ENCODE measurements at places on chromosomes 1 and 21. TPM values are rescaled to one million over a fixed set of nuclear protein-coding genes. Genes with fewer than 3 reads are reported as not detected.

UMODL1 gene
- total RNA-seq, result not detected

FCGR3A gene
- total RNA-seq, result 0.87 TPM

HS2ST1 gene
- total RNA-seq, result 18.0 TPM

GJB3 gene
- not detected for total RNA-seq

TMEM82 gene
- total RNA-seq, result not detected

RBM11 gene
- 2.8 TPM for total RNA-seq

PCNX2 gene
- 17.3 TPM for total RNA-seq

LRRC53 gene
- total RNA-seq, result not detected

RGS18 gene
- 0.16 TPM for total RNA-seq

ADGRL4 gene
- total RNA-seq, result not detected

KCNH1 gene
- not detected for total RNA-seq

C4BPA gene
- 0.16 TPM for total RNA-seq

LIPI gene
- not detected for total RNA-seq

CYP4B1 gene
- 0.20 TPM for total RNA-seq

SH2D1B gene
- 0.11 TPM for total RNA-seq

POTED gene
- not detected for total RNA-seq

CASQ2 gene
- not detected for total RNA-seq

CLDN17 gene
- not detected for total RNA-seq

ERRFI1 gene
- total RNA-seq, result 2.9 TPM

A3GALT2 gene
- total RNA-seq, result not detected

BSND gene
- total RNA-seq, result not detected

KRTAP24-1 gene
- total RNA-seq, result not detected

SLC25A44 gene
- 61.3 TPM for total RNA-seq

CFAP107 gene
- total RNA-seq, result not detected

TRIM17 gene
- total RNA-seq, result 1.1 TPM

PLA2G5 gene
- total RNA-seq, result not detected

ALPL gene
- total RNA-seq, result 0.38 TPM

TMPRSS15 gene
- total RNA-seq, result not detected

KAZN gene
- 1.2 TPM for total RNA-seq

CELF3 gene
- total RNA-seq, result not detected

RCC2 gene
- 130 TPM for total RNA-seq

ACBD6 gene
- 54.9 TPM for total RNA-seq

MYBPH gene
- total RNA-seq, result not detected

C1orf87 gene
- not detected for total RNA-seq

DCAF8 gene
- total RNA-seq, result 65.0 TPM

PRR9 gene
- not detected for total RNA-seq

PROK1 gene
- not detected for total RNA-seq

All from activated T-cell treated with anti-CD3 and anti-CD28 coated beads, Interleukin-2, amount 50 U/mL, for 4 hours (primary cell).